ENCODE measurements at places on chromosomes 2 and 18.

GRCh38 chr2:98484652-98485452 is 40.2 kb downstream of the INPP4A start:
- no peak overlapping the region for H3K27ac ChIP-seq
- DNase-seq, result no peak
- H3K4me3 ChIP-seq, result no peak overlapping the region

DNA sequence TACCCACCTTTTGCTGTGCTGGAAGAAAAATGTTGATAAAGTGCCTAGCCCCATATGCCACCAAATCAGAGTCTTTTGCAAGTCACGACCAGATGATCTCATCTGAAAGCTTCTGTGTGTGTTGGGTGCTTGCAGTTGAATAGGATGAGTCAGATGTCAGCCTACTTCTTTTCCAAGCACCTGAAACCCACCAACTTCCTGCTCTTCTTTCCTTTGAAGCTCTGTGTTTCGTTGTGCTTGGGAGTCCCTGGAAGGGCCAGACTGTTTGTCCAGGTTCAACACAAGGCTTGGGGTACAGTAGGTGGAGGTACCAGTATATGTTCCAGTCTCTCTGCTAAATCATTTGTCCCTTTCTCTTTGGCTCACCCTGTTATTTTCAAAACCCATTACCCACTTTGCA is 36.8 kb upstream of the LCLAT1 start:
- peaks cover 42% of the 10 kb centered on the region for H3K4me1 ChIP-seq
- no peak overlapping the region for H3K4me3 ChIP-seq
- no peaks in the 10 kb centered on the region for H3K36me3 ChIP-seq
- no peak for DNase-seq
- H3K27me3 ChIP-seq, result no peaks in the 10 kb centered on the region
- H3K27ac ChIP-seq, result no peak overlapping the region

- DNase-seq, result no peak
- H3K27me3 ChIP-seq, result no peaks in the 10 kb centered on the region
- peaks cover 7% of the 10 kb centered on the region for H3K4me1 ChIP-seq
- H3K27ac ChIP-seq, result no peak overlapping the region
Measured at GRCh38 chr18:8967573-8967972, 134.9 kb upstream of the NDUFV2 start.

- no peak overlapping the region for H3K4me3 ChIP-seq
- no peak overlapping the region for H3K27ac ChIP-seq
- H3K36me3 ChIP-seq, result peaks cover 40% of the 10 kb centered on the region
- no peak for DNase-seq
- H3K4me1 ChIP-seq, result peaks cover 30% of the 10 kb centered on the region
Measured at GRCh38 chr2:85599468-85600234, 2.8 kb downstream of the TMEM150A start.

- H3K27me3 ChIP-seq, result no peaks in the 10 kb centered on the region
- H3K36me3 ChIP-seq, result peaks cover 30% of the 10 kb centered on the region
- no peak for DNase-seq
- no peak overlapping the region for H3K4me3 ChIP-seq
Measured at GRCh38 chr2:159744363-159744762, 32.1 kb downstream of the MARCHF7 start.

GRCh38 chr18:38664929-38665328 is 1099.3 kb upstream of the CELF4 start:
- no peak overlapping the region for H3K4me3 ChIP-seq
- no peaks in the 10 kb centered on the region for H3K27me3 ChIP-seq
- no peak overlapping the region for H3K27ac ChIP-seq
- no peaks in the 10 kb centered on the region for H3K4me1 ChIP-seq

- peaks cover 3% of the 10 kb centered on the region for H3K4me1 ChIP-seq
- H3K36me3 ChIP-seq, result no peaks in the 10 kb centered on the region
- H3K4me3 ChIP-seq, result no peak overlapping the region
- DNase-seq, result no peak
- H3K27ac ChIP-seq, result no peak overlapping the region
- peaks cover 7% of the 10 kb centered on the region for H3K27me3 ChIP-seq
Measured at GRCh38 chr2:10924441-10924840, 12.7 kb downstream of the KCNF1 start.

DNA sequence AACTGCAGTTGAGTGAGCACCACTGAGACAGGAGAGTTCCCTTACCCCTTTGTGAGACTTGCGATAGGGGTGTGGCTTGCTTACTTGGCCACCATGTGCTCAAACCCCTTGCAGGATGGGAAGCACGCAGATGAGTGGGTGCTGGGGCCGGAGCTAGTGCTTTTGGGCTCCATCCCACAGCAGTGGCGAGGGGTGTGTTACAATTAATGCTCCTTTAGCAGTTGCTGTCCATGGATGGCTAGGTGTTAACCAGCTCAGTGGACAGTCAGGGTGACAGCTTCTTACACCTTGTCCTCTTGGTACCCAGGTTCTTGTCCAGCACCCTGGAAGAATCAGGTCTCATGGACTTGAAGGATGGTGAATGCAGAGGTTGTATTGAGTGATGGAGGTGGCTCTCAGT is 103.9 kb downstream of the SH3RF3 start:
- H3K27me3 ChIP-seq, result peaks cover 4% of the 10 kb centered on the region
- no peak overlapping the region for H3K4me3 ChIP-seq
- H3K36me3 ChIP-seq, result no peaks in the 10 kb centered on the region
- DNase-seq, result no peak
- H3K4me1 ChIP-seq, result peaks cover 19% of the 10 kb centered on the region

- H3K36me3 ChIP-seq, result no peaks in the 10 kb centered on the region
- no peak overlapping the region for H3K27ac ChIP-seq
- no peaks in the 10 kb centered on the region for H3K27me3 ChIP-seq
- DNase-seq, result no peak
Measured at GRCh38 chr2:150122871-150123613, 364.4 kb downstream of the RND3 start.

- H3K27me3 ChIP-seq, result peaks cover 7% of the 10 kb centered on the region
- no peaks in the 10 kb centered on the region for H3K36me3 ChIP-seq
- peak; percentile 97 for DNase-seq
- H3K4me3 ChIP-seq, result peak within 1 kb of the TSS; percentile 62
- H3K4me1 ChIP-seq, result peaks cover 25% of the 10 kb centered on the region
Measured at GRCh38 chr2:237413777-237414661, at the start of gene COL6A3. COL6A3 (minus strand) TSS chr2:237414164; CDS start chr2:237396817, 17,347 bp downstream.

DNA sequence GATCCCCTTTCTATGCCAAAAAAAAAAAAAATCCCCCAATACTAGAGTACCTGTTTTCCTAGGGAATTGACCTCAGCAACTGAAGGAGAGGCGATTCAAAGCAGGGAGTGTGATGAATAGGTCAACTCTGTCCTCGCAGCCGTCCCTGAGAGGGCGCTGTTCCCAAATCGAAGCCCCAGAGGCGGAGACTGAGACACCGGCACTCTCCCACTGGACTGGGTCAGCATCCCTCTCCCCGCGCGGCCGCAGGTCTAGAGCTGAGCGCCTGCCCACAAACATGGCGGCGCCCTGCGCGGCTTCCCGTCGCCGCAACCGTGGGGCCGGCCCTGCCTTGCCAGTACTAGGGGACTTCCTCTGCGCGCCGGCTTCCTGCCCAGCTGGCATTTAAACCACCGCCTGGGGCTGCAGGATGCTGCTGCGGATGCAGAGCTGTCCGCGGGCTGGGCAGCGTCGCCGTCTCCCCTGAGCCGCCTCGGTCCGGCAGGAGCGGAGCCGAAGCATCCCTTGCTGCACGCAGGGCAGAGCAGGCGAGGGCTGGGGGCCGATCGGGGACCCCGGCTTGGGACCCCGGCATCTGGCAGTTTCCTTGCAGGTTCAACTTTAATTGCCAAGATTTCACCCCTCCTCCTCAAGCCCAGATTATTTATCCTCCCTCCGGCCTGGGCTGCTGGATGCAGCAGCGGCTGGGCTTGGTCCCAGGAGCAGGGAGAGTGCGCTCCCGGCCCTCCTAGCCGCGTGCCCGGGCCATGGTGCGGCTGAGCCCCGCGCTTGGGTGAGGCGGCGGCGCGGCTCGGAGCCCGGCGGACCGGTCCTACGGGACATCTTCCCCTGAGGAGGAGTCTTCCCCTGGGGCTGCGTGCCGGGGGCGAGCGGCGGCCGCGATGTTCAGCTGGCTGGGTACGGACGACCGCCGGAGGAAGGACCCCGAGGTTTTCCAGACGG is at the start of gene EHD3:
Gene EHD3, plus strand, starts transcription at position 412 of the 942 bp plus-strand sequence. Its CDS starts 470 bp downstream, at position 882.
- no peak within 1 kb of the TSS for H3K27ac ChIP-seq
- peak within 1 kb of the TSS; percentile 63 for H3K4me3 ChIP-seq
- H3K36me3 ChIP-seq, result no peaks in the 10 kb centered on the region
- DNase-seq, result peak; percentile 88

- H3K27me3 ChIP-seq, result peaks cover 5% of the 10 kb centered on the region
- peak; percentile 41 for DNase-seq
- no peaks in the 10 kb centered on the region for H3K36me3 ChIP-seq
- peaks cover 7% of the 10 kb centered on the region for H3K4me1 ChIP-seq
- no peak overlapping the region for H3K4me3 ChIP-seq
Measured at GRCh38 chr2:65639156-65639864, 206.9 kb upstream of the SPRED2 start.

DNA sequence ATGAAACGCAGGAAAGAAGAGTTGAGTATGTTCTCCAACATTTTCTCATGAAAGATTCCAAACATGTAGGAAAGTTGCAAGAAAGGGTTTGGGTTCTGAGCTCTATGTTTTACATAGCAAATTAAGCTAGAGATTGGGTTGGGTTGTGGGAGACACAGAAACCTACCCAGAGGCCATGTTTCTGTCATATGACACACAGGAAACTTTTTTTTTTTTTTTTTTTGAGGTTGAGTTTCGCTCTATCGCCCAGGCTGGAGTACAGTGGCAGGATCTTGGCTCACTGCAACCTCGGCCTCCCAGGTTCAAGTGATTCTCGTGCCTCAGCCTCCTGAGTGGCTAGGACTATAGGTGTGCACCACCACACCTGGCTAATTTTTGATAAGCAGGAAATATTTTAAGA is 57.6 kb downstream of the DOCK10 start:
- DNase-seq, result no peak
- H3K36me3 ChIP-seq, result no peaks in the 10 kb centered on the region
- H3K4me3 ChIP-seq, result no peak overlapping the region
- H3K27me3 ChIP-seq, result no peaks in the 10 kb centered on the region

DNA sequence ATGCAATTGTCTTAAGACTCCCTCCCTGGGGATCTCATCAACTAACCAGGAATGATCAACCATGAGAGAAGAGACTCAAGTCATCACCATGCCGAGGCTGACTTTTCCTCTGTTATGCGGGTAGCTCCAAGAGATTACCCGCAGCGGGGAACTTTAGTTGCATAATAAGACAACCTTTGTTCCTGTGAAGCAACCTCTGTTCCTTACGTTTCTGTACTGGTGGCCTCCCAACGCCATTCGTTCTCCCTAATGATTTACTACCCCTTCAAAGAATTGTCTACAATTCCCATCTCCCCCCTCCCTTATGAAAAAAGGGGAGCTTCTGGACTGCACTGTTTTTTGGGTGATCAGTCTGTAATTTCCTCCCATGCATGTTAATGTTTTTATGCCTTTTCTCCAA is 66.1 kb upstream of the LRPPRC start:
- no peak overlapping the region for H3K27ac ChIP-seq
- no peaks in the 10 kb centered on the region for H3K27me3 ChIP-seq
- H3K36me3 ChIP-seq, result no peaks in the 10 kb centered on the region
- H3K4me1 ChIP-seq, result no peaks in the 10 kb centered on the region
- no peak overlapping the region for H3K4me3 ChIP-seq

DNA sequence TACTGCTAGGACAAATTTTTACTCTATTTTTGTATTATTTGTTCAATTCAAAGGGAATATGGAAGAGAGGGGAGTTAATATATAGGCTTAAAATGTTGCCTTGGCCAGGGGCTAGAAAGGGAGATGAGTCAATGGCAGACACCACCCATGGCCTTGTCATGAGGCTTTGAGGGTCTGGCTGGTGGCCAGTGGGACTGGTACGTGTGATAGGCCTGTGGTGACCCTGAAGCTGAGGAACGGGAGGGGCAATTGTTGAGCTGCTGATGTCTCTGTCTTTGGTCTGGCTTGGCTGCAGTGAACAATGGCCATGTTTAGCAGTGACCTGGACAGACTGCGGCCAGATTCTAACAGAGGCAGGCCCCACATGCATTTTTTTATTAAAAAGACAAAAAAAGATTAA is 18.5 kb downstream of the GKN1 start:
- no peak overlapping the region for H3K4me3 ChIP-seq
- H3K27ac ChIP-seq, result no peak overlapping the region
- no peaks in the 10 kb centered on the region for H3K27me3 ChIP-seq
- peaks cover 4% of the 10 kb centered on the region for H3K4me1 ChIP-seq
- no peaks in the 10 kb centered on the region for H3K36me3 ChIP-seq

- no peaks in the 10 kb centered on the region for H3K36me3 ChIP-seq
- no peaks in the 10 kb centered on the region for H3K27me3 ChIP-seq
- H3K4me3 ChIP-seq, result no peak overlapping the region
- no peaks in the 10 kb centered on the region for H3K4me1 ChIP-seq
- no peak for DNase-seq
Measured at GRCh38 chr18:65568866-65569265, 181.9 kb upstream of the CDH7 start.

- H3K27ac ChIP-seq, result no peak overlapping the region
- DNase-seq, result no peak
- no peaks in the 10 kb centered on the region for H3K36me3 ChIP-seq
- H3K4me3 ChIP-seq, result no peak overlapping the region
- H3K27me3 ChIP-seq, result no peaks in the 10 kb centered on the region
- H3K4me1 ChIP-seq, result no peaks in the 10 kb centered on the region
Measured at GRCh38 chr18:1965541-1965940, 605.8 kb downstream of the METTL4 start.

- H3K27me3 ChIP-seq, result no peaks in the 10 kb centered on the region
- H3K4me3 ChIP-seq, result no peak overlapping the region
Measured at GRCh38 chr2:9307535-9307934, 100.9 kb downstream of the ASAP2 start.

DNA sequence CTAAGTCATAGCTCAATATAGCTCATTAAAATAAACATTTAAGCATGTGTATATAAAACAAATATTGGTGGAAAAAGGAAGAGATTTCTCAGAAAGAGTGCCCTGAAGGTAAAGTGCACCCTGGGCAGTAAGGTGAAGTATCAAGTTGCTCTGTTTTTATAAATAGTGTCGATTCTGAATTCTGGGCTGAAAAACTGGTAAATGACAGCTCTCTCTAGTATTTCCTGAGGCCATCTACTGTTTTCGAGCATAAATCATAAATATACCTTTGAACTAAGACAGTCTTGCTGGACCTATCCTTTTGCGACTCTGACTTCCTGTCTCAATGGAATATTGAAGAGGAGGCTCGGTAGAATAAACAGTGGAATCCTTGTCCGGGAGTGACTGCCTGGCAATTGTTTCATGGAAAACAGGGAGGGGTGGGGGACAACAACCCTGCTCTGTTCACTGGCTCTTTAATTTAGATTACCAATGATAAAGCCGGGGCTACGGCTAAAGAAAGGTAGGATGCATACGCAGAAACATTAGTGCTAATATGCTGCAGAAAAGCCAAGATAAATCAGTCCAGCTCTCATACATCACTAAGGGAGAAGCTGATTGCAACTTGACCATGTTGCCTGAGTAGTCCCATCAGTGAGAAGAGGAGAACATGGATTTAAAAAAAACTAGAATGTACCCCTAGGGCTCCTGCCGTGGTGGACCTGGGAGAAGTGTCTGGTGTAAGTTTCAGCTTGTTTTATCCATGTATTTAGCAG is 124.1 kb downstream of the RAPGEF4 start:
- H3K27ac ChIP-seq, result no peak overlapping the region
- no peaks in the 10 kb centered on the region for H3K27me3 ChIP-seq
- H3K36me3 ChIP-seq, result no peaks in the 10 kb centered on the region
- peak; percentile 51 for DNase-seq

- no peaks in the 10 kb centered on the region for H3K27me3 ChIP-seq
- H3K36me3 ChIP-seq, result peaks cover 45% of the 10 kb centered on the region
- peaks cover 4% of the 10 kb centered on the region for H3K4me1 ChIP-seq
- DNase-seq, result peak; percentile 48
Measured at GRCh38 chr2:201151127-201151981, 31.6 kb upstream of the CASP10 start.

GRCh38 chr2:190205657-190206056 is 114.0 kb downstream of the HIBCH start:
- H3K27me3 ChIP-seq, result no peaks in the 10 kb centered on the region
- no peaks in the 10 kb centered on the region for H3K4me1 ChIP-seq
- DNase-seq, result peak; percentile 63
- H3K4me3 ChIP-seq, result no peak overlapping the region
- no peak overlapping the region for H3K27ac ChIP-seq

GRCh38 chr18:49845629-49846360 is 32.5 kb upstream of the ACAA2 start:
- H3K36me3 ChIP-seq, result no peaks in the 10 kb centered on the region
- H3K4me1 ChIP-seq, result peaks cover 68% of the 10 kb centered on the region
- DNase-seq, result peak; percentile 75
